ENCODE measurements at places on chromosomes 7 and 10.

DNA sequence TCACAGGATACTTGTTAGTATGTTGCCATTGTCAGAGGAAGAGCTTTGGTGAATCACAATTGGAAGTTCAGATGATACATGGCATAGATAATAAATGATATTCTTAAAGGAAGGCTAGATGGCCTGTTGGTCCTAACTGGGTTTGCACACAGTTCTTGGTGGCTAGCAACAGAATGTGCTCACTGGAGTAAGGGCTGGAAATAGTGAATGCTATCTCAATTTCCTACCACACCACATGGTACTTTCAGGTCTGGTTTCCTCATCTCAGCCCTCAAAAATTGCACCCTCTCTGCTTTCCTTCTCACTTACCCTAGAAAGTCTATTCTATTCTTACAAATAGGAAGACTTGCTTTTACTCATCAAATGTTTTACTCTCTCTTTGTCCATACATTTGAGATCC, 622.5 kb downstream of the ANKRD7 start:
- H3K4me3 ChIP-seq = no peak overlapping the region
- H3K4me1 ChIP-seq = no peaks in the 10 kb centered on the region
- DNase-seq = no peak
- H3K27me3 ChIP-seq = no peaks in the 10 kb centered on the region
- H3K36me3 ChIP-seq = no peaks in the 10 kb centered on the region
- H3K27ac ChIP-seq = no peak overlapping the region

GRCh38 chr10:126674741-126675515, 4.4 kb upstream of the C10orf90 start:
- no peak overlapping the region for H3K27ac ChIP-seq
- H3K36me3 ChIP-seq = no peaks in the 10 kb centered on the region
- peaks cover 4% of the 10 kb centered on the region for H3K4me1 ChIP-seq
- no peaks in the 10 kb centered on the region for H3K27me3 ChIP-seq
- no peak for DNase-seq
- no peak overlapping the region for H3K4me3 ChIP-seq

DNA sequence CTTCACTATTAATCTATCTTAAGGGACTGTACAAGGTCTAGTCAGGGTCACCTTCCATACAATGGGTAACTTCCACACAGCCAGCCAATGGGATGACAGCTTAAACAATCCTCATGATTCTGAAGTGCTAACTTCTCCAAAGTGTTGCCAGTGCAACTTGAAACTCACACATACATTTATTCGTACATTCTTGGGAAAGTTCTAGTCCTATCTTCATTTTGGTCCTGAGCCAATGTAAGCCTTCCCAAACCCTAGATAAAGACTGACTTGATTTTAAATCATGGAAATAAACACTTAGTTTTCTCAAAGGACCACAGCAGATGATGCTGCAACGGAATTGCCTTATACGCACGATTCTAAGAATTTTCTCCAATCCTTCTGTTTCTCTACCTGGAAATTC, 117.5 kb upstream of the COL1A2 start:
- H3K27me3 ChIP-seq = no peaks in the 10 kb centered on the region
- H3K36me3 ChIP-seq = no peaks in the 10 kb centered on the region
- no peaks in the 10 kb centered on the region for H3K4me1 ChIP-seq
- H3K27ac ChIP-seq = no peak overlapping the region
- DNase-seq = no peak
- H3K4me3 ChIP-seq = no peak overlapping the region

DNA sequence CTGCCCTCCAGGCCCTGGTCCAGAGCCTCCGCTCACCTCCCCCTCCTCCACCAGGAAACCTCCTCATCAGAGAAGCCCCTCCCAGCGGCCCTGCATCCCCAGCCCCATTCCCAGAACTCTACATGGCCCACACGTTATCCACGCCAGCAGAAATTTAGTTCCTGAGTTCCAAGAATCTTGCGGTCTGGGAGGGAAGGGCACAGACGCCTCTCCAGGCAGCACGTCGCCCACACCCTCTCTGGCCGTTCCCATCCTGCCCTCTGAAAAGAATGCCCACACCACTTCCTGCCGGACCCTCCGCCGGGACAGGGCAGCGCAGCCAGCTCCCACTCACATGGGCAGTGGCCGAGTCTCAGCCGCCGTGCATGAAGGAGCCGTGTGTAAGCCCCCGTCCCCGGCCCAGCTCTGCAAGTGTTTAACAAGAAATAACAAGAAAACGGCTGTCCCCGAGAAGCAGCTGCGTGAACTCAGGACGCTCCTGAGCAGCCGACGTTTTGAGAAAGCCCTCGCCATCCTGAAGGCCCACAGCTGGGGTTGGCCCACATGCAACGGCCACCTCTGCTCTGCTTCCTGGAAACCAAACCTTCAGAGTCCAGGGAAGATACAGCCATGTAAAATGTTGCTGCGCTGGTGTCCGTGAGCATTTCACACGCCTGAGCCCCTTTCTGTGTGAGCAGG, 17.4 kb downstream of the ADGRA1 start:
- H3K4me3 ChIP-seq = no peak overlapping the region
- no peak overlapping the region for H3K27ac ChIP-seq
- peaks cover 10% of the 10 kb centered on the region for H3K4me1 ChIP-seq
- DNase-seq = no peak

GRCh38 chr7:14170872-14171271, 181.4 kb upstream of the ETV1 start:
- no peaks in the 10 kb centered on the region for H3K4me1 ChIP-seq
- no peak overlapping the region for H3K27ac ChIP-seq
- H3K27me3 ChIP-seq = no peaks in the 10 kb centered on the region

DNA sequence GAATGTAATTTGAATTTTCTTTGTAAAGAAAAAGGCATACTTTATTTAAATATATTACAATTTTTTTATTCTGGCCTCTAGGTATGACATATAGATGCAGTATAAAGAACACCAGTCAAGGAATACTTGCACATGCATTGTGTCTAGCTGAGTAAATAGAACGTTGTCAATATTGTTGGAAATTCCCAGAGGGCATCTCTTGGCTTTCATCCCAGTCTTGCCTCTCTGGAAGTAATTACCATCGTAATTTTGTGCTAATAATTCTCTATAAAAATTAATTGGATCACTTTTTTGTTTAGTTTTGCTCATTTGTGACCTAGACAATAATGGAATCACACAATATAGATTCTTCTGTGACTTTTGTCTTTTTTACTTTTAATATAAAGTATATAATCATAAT, 1052.3 kb upstream of the CELF2 start:
- no peak for DNase-seq
- no peaks in the 10 kb centered on the region for H3K36me3 ChIP-seq
- no peaks in the 10 kb centered on the region for H3K4me1 ChIP-seq
- H3K4me3 ChIP-seq = no peak overlapping the region

DNA sequence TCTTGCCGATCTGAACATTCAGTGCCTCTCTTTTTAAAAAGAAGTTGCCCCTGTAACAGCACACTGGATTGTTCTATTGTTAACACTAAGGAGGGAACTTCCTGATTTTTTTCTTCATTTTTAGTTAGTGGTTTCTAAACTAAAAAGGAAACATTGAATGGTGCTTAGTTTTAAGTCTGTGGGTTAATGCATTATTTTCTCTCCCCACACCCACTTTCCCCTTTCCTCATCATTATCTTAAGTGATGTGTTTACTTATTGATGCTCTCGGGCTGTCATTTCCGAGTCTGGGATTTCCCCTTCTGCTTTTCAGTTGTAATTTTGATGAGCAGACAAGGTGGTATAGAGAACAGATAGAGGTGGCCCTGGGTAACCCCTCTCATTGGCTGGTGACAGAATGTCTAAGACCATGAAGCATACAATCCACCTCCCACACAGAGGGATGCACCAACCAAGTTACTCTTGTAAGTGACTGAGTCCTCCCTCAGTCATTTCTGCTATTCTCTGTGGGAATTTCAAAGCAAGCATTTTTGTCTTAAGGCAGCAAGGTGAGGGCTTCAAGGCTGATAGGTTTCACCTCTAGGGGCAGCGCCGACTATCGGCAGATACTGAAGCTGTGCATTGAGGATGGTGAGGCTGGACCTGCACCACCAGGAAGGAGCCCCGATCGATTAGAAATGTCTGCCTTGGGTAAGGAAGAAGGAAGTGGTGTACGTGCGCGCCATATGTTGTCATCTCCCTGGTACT, 49.5 kb downstream of the CHN2 start:
- H3K4me3 ChIP-seq = no peak overlapping the region
- no peak for DNase-seq

- peak overlapping the region; percentile 79 for H3K4me3 ChIP-seq
- peaks cover 7% of the 10 kb centered on the region for H3K27me3 ChIP-seq
- H3K27ac ChIP-seq = peak overlapping the region; percentile 90
- peaks cover 38% of the 10 kb centered on the region for H3K4me1 ChIP-seq
- no peaks in the 10 kb centered on the region for H3K36me3 ChIP-seq
Measured at GRCh38 chr10:30058570-30059132, 735 bp downstream of the JCAD start.

DNA sequence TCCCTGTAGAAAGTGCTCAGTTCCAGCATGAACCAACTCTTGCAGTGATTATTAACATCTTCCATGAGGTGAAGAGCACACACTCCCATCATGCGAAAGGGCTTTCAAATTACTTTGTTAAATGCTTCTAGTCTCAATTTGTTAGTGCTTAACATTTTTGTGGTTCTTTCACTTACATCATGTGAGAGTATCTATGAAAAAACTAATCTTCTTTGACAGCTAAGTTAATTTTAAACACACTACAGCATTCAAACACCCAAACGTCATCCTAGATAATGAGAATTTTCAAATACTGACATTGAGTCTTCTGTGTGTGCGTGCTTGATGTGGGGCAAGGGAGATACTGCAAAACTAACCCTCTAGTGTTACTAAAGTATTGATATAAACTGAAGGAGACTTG, 84.8 kb downstream of the ETV1 start:
- no peaks in the 10 kb centered on the region for H3K27me3 ChIP-seq
- no peaks in the 10 kb centered on the region for H3K4me1 ChIP-seq
- no peak overlapping the region for H3K27ac ChIP-seq
- H3K4me3 ChIP-seq = no peak overlapping the region
- DNase-seq = no peak
- no peaks in the 10 kb centered on the region for H3K36me3 ChIP-seq

DNA sequence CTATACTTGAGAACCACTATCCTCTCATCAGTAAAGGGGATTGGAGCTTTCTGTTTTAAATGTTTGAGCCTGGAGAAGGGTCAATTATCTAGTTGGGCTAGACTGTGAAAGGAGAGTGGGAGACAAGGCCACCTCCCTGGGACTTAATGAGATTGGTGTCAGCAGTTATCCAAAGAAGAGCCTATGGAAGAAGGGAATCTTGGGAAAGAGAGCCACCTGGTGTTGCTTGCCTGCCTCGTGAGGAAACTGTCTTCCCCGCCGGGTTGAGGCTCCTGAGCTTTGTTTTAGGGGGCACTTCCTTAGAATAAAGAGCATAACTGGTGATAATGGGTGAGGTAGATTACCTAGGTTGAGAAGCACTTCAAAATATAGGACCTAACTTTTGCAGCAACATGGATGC, 32.0 kb upstream of the ABCB4 start:
- no peak overlapping the region for H3K4me3 ChIP-seq
- no peaks in the 10 kb centered on the region for H3K4me1 ChIP-seq
- no peak overlapping the region for H3K27ac ChIP-seq
- H3K27me3 ChIP-seq = no peaks in the 10 kb centered on the region
- H3K36me3 ChIP-seq = no peaks in the 10 kb centered on the region

GRCh38 chr10:119203006-119203405, 4.4 kb upstream of the GRK5 start:
- peaks cover 17% of the 10 kb centered on the region for H3K4me1 ChIP-seq
- no peaks in the 10 kb centered on the region for H3K36me3 ChIP-seq
- no peak overlapping the region for H3K4me3 ChIP-seq
- no peak overlapping the region for H3K27ac ChIP-seq
- H3K27me3 ChIP-seq = no peaks in the 10 kb centered on the region
- no peak for DNase-seq

GRCh38 chr7:127770885-127771284, 118.9 kb downstream of the SND1 start:
- no peaks in the 10 kb centered on the region for H3K27me3 ChIP-seq
- no peaks in the 10 kb centered on the region for H3K4me1 ChIP-seq
- no peak overlapping the region for H3K4me3 ChIP-seq
- DNase-seq = no peak
- H3K27ac ChIP-seq = no peak overlapping the region

GRCh38 chr7:134632937-134633540, 13.6 kb upstream of the BPGM start:
- no peaks in the 10 kb centered on the region for H3K36me3 ChIP-seq
- peaks cover 7% of the 10 kb centered on the region for H3K4me1 ChIP-seq
- H3K27ac ChIP-seq = no peak overlapping the region
- no peaks in the 10 kb centered on the region for H3K27me3 ChIP-seq
- DNase-seq = no peak

- H3K27me3 ChIP-seq = no peaks in the 10 kb centered on the region
- no peak for DNase-seq
- no peak overlapping the region for H3K27ac ChIP-seq
- H3K36me3 ChIP-seq = no peaks in the 10 kb centered on the region
- no peak overlapping the region for H3K4me3 ChIP-seq
- H3K4me1 ChIP-seq = no peaks in the 10 kb centered on the region
Measured at GRCh38 chr10:49257154-49257553, 41.8 kb upstream of the C10orf71 start.

GRCh38 chr7:158581440-158582088, 6.1 kb downstream of the PTPRN2 start:
- peaks cover 42% of the 10 kb centered on the region for H3K27me3 ChIP-seq
- H3K4me1 ChIP-seq = peaks cover 8% of the 10 kb centered on the region
- H3K36me3 ChIP-seq = no peaks in the 10 kb centered on the region
- H3K4me3 ChIP-seq = no peak overlapping the region
- no peak overlapping the region for H3K27ac ChIP-seq

GRCh38 chr10:93746844-93747284, 10.9 kb upstream of the LGI1 start:
- no peak for DNase-seq
- H3K27me3 ChIP-seq = no peaks in the 10 kb centered on the region
- no peak overlapping the region for H3K4me3 ChIP-seq
- no peaks in the 10 kb centered on the region for H3K36me3 ChIP-seq
- H3K4me1 ChIP-seq = peaks cover 8% of the 10 kb centered on the region
- no peak overlapping the region for H3K27ac ChIP-seq

GRCh38 chr10:31004611-31005193, 27.0 kb downstream of the ZNF438 start:
- H3K27me3 ChIP-seq = no peaks in the 10 kb centered on the region
- H3K4me3 ChIP-seq = no peak overlapping the region
- peaks cover 14% of the 10 kb centered on the region for H3K4me1 ChIP-seq
- no peaks in the 10 kb centered on the region for H3K36me3 ChIP-seq
- H3K27ac ChIP-seq = no peak overlapping the region

GRCh38 chr7:108016841-108017775, 14.1 kb upstream of the LAMB1 start:
- no peaks in the 10 kb centered on the region for H3K4me1 ChIP-seq
- no peaks in the 10 kb centered on the region for H3K36me3 ChIP-seq
- no peak overlapping the region for H3K27ac ChIP-seq
- no peaks in the 10 kb centered on the region for H3K27me3 ChIP-seq
- H3K4me3 ChIP-seq = no peak overlapping the region
- no peak for DNase-seq

- no peaks in the 10 kb centered on the region for H3K4me1 ChIP-seq
- H3K27ac ChIP-seq = no peak overlapping the region
- no peak overlapping the region for H3K4me3 ChIP-seq
Measured at GRCh38 chr10:96756111-96756903, 36.0 kb upstream of the PIK3AP1 start.
